ENCODE measurements at places on chromosomes 6 and 20.

- DNase-seq, result no peak
Observed at GRCh38 chr20:25356271-25356933, 34.2 kb downstream of the ABHD12 start.

DNA sequence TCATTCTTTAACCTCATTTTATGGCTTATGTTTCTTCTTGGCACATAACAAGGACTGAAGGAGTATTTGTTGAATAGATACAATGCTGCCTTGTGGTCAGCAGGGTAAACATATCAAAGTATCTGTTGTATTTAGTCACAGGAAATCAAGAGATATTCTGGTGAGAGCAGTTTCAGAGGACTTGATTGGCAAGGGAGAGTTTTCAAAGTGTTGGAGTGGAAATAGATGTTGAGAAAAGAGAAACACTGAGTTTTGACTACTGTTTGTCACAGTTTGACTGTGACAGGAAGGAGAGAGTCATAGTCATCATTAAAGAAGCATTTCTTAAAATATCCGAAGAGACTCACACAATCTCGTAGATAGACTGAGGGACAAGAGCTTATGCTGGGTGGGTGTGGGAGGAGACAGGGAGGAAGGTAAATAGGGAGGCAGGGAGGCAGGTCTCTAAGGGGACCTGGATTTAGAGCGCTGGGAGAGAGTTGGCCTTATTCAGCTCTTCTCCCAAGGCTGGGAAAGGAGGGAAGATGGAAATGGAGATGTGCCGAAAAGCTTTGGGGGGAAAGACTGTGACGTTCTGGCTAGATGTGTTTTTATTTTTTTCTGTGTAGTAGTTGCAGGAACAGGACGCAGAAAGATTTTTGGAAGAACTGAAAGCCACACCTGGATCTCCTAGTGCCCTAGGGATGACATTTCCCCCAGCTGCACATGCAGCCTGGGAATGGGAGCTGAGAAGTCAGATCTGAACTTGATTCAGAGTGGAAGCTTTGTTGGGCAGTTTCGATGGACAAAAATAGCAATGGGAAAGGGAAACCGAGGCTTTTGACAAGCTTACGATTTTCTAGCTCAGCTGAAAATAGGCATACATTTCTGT is 65.0 kb upstream of the IFNGR1 start:
- no peak for DNase-seq

- DNase-seq, result no peak
Observed at GRCh38 chr6:38599966-38600550, 39.7 kb downstream of the BTBD9 start.

- no peak for DNase-seq
Observed at GRCh38 chr6:46730921-46731461, 4.2 kb downstream of the PLA2G7 start.

DNA sequence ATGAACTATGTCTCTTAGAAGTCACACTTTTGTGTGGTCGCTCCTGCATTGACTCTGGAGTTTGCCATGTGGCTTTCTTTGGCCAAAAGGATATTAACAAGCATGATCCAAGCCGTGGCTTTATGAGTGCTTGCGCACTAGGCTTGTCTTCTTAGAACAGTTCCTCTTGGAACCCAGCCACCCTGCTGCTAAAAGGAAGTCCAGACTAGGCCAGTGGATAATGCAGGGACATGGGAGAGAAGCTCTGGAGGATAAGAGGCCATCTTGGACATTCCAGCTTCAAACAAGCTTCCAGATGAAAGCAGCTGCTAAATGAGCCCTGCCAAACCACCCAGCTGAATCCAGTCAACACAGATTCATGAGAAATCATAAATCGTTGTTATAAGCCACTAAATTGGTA is 346.4 kb downstream of the CDC5L start:
- DNase-seq, result no peak
